ENCODE measurements at places on chromosomes 6 and 20.

DNA sequence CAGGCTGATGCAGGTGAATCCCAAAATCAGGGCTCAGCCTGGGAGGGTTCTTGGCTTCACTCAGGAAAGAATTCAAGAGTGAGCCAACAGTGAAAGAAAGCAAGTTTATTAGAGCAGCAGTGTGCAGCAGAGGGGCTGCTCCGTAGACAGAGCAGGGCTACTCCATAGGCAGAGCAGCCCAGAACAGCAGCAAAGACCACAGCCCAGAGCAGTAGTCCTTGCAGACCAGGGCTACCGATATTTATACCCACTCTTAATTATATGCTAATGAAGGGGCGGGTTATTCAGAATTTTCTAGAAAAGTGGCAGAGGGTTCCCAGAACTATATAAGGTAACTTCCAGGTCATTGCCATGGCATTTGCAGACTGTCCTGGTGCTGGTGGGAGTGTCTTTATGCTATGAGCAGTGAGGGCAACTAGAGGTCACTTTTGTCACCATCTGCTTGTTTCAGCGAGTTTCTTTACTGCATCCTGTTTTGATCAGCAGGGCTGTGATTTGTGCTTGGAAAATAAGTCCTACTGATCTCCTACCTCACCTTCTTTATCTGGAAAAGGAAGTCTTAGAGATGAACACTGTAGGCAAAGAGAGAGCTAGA is 39.8 kb upstream of the PTPN1 start:
- DNase-seq: no peak

GRCh38 chr6:65399355-65400084 is 307.5 kb downstream of the EYS start:
- DNase-seq: no peak

DNA sequence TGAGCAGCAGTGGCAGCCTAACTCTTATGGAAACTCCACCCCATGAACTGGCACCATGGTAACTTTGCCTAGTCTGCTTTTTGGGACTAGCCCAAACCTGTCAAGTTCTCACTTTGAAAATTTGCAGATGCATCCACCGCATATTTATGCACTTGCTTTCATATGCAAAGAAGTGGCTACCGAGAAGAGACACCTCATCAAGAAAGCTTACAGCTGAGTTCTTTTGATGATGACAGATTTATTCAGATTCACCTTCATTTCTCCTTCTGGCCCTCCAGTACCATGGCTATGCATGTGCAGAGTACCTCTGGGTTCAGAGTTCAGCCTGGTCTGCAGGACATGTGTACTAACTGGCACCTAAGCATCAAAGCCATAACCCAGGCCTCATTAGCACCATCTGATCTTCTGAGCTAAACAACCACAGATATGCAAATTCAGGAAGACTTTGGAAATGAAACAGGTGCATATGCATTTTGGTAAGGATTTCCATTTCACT is 154.3 kb upstream of the TENT5A start:
- DNase-seq: no peak

DNA sequence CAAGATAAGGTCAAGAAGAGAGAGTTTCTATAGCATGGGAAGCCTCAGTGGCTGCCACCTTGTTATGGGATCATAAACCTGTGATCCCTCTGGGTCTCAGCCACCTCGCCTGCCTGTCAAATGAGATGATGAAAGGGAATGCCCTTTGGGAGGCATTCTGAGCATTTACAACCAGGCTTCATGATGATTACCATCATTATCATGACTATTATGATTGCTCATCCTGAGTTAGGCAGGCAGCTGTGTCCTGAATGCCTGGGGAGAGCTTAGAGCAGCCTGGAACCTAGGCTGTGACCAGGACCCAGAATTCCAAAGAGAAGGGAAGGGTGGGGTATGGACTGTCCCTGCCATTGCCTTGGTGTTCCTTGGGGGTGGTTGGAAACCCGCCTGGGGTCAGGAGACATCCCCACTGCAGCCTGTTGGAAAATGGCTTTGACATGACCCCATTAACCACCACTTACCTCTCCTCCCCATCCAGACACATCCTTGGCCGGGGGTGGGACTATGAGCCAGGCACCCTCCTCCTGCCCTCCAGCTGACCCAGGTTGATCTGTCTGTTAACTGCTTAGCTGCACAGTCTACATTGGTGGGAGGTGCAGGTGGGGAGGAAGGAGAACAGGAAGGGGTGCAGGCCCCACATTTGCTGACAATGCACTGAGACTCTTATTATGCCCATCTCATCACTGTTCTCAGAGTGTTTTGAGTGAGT is 51.9 kb downstream of the LRFN2 start:
- DNase-seq: no peak

DNA sequence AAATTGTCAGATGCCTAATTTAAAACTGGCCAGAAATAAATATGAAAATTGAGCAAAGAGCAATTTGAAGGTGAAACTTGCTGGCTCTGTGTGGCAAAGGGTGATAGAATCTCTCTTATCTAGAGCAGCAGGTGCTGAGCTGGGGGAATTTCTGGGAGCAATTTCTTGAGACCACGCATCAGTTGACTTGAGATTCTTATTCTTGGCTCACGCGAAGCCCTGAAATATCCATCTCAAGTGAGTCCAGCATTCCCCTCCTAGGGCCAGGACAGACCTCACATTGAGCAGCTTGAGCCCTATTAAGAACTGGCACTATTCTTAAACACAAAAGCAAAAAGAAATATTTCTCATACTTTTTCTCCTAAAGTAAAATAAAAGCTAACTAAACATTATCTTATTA is 66.3 kb downstream of the MAP7 start:
- DNase-seq: no peak

DNA sequence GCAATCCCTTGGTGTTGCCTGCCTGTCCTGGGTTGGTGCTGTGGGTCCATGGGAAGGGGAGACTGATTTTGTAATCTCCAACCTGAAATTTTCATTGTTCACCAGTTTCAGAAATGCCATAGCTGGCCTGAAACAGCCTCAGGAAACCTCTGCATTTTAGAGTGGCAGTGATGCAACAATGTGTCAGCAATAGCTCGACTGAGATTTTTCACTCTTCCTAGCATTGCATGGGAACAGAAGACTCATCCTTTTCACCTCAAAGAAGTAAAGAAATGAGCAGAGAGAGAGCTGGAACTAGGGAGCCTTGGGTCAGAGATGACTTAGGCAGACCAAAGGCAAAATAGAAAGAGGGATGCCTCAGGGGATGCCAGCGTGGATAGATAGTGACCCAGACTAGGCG is 23.7 kb upstream of the TMEM14A start:
- no peak for DNase-seq

- DNase-seq: no peak
Measured at GRCh38 chr20:56685879-56686278, 56.8 kb downstream of the TFAP2C start.

DNA sequence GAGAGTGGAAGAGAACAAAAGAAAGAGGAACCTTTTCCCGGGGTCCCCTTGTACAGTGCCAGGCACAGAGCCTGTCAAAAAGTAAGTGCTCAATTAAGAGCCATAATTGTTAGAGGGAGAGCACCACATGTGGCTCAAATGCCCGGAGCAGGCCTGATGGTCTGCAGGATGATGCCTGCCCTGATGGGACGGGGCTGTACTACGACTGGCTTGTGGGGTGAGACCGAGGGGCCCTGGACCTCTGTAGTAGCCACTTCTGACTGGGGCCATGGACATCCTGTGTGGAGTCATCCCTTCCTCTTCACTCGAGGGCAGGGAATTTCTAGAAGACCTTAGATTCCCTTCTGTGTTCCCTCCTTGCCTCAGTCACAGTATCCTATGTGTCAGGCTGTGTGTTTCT is 47.9 kb downstream of the KCNK5 start:
- DNase-seq: no peak

DNA sequence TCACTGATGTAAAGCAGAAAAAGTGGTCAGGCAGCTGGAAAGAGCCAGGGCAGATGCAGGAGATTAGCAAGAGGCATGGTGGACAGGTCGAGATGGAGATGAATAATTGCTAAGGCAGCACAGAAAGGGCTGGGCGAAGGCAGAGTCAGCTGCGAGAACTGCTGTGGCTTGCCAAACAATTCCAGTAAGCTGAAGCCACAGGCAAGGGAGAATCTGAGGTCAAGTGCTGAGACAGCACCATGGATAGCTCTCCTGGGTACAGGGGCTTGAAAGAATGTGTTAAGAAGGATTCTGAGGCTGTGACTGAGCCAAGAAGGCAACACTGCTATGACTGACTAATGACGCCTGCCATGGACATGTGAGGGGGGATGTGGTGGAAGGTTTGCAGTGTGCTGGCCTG is 220.8 kb upstream of the FOXA2 start:
- no peak for DNase-seq

DNA sequence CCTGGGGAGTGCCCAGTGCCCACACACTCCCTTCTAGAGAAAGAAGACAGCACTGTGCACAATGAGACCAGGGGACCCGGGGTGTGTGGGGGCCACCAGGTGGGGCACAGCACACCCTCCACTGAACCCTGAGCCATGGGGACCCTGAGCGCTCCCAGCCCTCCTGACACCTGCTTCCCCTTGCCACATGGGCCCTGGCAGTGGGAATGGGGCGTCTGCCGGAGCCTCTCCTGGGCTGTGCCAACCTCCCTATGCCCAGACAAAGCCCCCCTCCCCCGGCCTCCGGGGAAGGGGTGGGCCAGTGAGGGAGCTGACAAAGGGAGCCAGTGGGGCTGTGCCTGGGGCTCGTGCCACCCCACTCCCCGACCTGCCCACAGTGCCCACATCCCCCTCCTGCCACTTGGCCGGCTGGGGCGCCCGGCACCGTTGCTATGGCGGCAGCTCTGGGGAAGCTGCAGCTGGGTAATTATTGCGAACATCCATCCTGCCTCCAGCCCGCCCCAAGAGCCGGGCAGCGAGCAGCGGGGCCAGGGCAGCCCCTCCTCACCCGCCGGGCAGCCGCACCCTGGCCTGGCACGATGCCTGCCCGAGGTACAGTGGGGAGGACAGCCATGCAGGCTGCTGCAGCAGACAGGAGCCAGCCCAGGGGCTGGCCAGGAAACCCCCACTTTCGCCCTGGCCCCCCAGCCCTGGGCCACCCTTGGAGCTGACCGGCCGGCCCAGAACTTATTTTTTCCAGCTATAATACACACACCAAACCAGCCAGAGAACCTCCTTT is 41.9 kb upstream of the NOL4L start:
- DNase-seq: no peak

- DNase-seq: no peak
Measured at GRCh38 chr6:154347981-154348380, 8.6 kb downstream of the IPCEF1 start.

GRCh38 chr6:37731888-37732287 is 34.2 kb upstream of the MDGA1 start:
- DNase-seq: no peak

- DNase-seq: no peak
Measured at GRCh38 chr6:129498541-129498940, 211.4 kb downstream of the ARHGAP18 start.

GRCh38 chr6:169629256-169629655 is 72.6 kb downstream of the WDR27 start:
- DNase-seq: no peak

DNA sequence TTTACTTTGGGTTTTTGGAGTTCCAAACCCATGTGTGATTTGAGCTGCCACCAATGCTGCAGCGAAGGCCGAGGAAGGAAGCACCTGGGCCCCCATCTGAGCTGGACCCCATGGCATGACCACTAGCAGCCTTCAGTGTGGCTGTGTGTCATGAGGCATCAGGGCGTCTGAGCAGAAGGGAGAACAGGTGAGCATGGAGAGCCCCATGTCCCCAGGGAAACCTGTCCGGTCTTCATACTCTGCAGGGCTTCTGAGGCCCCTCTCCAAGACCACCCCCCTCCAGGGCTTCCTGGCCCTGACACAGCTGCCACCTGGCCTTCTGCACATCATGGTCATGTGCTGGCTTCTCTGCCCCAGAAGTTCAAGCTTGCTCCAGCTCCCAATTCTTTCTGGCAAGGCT is 169.1 kb upstream of the CST7 start:
- peak; percentile 78 for DNase-seq

GRCh38 chr6:43093436-43094289 is 17.5 kb downstream of the PTK7 start:
- DNase-seq: no peak

- DNase-seq: no peak
Measured at GRCh38 chr6:3455569-3456394, 1.1 kb downstream of the SLC22A23 start.

DNA sequence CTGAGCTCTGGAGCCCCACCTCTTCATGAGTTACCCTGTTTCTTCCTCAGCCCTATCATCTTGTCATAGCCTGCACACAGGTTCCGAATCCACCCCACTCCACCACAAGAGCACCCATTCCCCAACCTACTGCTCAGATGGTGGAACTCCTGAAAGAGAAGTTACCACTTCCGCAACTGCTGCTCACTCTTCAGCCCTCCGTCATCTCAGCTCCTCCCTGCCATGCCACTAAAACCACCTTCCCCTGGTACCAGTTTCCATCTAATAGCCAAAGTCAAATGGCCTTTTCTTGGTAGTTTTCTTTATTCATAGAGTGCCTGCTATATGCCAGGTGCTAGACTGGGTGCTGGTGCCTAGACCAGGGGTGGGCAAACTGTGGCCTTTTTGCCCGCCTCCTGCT is 3.9 kb downstream of the RAB22A start:
- DNase-seq: no peak

- DNase-seq: no peak
Measured at GRCh38 chr20:11090751-11091150, 417.0 kb upstream of the JAG1 start.

DNA sequence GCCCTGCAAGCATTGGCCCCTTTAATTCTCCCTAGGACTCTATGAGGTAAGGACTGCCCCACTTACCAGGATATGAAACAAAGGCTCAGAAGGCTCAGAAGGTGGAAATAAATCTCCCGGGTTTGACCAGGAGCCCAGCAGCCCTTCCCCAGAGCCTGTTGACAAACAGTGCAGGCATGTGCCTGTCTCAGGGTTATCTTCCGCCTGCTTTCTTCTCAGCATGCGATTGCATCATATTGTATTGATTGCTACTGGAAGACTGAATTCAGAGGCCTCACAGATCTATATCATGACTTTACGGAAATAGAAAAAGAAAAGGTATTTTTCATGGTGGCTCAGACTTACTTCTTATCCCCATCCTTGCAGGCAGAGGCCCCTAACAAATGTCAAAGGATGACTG is 92.7 kb downstream of the PHACTR3 start:
- peak; percentile 30 for DNase-seq

DNA sequence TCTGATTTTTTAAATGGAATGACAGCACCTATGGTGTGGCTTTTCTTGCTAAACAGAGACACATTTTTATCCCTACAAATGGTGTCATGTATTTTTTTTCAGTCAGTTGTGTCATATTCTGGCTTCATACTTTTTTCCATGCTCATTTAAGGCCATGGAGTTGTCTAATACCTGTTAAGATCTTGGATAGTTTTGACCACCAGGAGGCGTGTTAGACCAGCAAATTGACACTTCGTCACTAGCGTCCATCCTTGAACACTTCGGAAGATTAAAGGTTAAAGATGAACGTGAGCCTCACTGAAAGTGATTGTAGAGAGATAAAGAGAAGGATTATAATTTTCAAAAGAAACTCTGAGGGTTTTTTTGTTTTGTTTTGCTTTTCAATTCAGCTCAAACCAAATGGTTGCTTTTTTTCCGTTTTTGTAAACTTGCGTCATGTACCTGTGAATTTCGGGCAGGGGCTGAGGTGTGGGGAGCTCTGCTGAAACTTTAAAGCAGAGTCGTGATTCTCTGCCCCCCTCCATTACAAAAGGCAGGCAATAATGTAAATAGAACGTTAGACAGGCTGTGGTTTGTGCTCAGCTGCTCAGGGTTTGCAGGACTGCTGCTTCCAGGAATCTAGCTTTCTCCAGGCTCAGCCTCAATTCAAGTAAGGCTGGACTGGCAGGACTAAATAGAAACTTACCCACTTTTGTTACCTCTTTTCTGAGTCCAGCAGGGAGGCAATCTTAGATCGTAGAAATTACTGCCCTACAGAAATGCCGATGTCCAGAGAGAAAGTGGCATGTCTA is 245.1 kb downstream of the FOXA2 start:
- no peak for DNase-seq
